ENCODE measurements at places on chromosomes 7 and 10.

GRCh38 chr7:99011706-99012404 is 132.1 kb downstream of the SMURF1 start:
- DNase-seq, result no peak

GRCh38 chr7:2051707-2052656 is 180.8 kb downstream of the MAD1L1 start:
- DNase-seq, result no peak

GRCh38 chr10:33279276-33279675 is 55.2 kb downstream of the NRP1 start:
- DNase-seq, result no peak

DNA sequence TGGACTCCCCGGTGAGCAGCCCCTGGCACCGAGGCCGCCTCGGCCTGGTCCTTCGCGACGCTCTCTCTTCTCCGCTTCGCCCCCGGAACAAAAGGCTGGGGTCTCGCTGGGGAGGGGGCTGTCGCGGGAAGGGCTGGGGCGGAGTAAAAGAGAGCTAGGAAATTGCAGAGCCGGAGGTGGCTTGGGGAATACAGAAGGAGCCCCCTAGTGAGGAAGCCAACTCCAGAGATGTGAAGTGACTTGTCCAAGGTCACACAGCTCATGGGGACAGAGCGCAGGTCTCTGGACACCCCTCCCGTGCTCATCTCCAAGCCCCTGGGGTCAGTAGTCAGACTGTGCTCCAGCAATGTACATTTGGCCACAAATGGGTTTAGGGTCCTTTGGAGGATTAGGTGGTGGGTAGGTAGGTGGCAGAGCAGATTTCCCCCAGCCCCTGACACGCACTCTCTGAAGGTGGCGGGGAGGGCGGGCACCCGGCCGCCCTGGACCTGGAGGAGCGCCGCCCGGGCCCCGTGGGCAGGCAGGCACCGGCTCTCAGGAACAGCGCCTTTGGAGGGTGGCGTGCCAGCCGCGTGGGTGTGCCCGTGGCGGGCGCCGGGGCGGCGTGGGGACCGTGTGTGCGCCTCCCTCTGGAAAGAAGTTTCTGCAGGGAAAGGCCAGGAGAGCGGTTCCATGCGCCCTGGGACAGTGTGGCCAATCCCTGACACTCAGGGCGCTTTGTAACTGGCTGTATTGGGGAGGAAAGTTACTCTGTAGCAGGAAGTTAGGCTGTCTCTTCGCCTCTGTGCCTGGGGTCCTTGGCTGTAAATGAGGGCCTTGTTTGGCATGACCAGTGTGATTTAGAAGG is 910 bp downstream of the WIPF3 start:
- no peak for DNase-seq

DNA sequence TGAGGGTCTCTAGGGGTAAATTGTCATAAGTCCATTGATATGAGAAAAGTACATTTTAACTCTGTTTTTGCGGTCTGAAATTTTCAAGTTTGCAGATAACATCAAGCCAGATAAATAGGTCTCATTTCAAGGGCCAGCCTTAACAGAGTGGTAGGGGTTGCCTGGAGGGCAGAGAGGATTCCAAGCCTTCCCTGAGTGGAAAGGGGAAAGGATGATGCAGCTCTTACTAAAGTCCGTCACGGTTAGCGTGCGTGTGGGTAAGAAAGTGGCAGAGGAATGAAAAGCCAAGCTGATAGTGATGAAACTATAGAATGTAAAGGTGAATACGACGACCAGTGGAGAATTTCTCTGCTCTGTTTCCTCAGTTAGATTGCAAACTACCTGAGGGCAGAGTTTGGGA is 71.6 kb downstream of the ADRA2A start:
- no peak for DNase-seq

- DNase-seq, result peak; percentile 70
Observed at GRCh38 chr10:124992462-124993344, 50.8 kb downstream of the ZRANB1 start.

DNA sequence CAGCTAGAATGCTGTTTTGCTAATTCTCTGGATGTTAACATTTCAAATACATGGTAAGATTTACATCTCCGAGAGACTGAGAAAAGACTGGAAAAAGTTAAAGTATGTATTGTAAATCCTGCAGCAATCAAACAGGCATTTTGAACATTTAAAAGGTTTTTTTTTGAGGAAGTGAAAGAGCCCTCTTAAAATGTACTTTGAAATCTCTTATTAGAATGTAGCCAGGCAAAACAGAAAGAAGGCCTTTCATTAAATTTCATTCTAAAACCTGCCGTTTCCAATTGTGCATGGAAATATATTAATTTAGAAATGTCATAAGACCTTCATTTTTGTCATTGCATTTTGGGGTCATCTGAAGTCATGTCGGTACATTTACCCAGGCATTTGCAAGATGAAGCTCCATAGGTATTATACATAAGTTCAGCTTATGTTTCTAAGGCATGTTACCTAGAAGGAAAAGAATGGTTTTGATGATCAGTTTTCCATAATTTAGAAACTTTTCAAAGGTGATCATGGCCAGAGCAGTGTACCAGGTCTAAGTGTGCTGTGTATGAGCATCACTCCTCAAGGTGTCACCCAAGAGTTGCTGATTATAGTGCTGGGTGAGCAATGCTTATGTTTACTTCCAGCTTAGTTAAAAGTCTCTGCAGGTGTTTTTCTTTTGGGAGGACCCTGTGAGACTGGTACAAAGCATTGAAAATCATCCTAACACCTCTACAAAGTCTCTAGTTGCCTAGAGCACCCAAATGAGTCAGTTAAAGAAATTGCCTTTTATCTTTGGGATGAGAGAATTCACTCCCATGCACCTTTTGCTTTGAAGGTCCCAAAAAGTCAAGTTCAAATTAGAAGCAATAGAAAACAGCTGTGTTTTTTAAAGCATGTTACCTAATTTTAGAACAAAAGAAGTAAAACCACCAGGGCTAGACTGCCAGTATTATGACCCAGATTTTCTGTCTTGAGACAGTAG is 7.1 kb downstream of the ZNF736 start:
- DNase-seq, result no peak

DNA sequence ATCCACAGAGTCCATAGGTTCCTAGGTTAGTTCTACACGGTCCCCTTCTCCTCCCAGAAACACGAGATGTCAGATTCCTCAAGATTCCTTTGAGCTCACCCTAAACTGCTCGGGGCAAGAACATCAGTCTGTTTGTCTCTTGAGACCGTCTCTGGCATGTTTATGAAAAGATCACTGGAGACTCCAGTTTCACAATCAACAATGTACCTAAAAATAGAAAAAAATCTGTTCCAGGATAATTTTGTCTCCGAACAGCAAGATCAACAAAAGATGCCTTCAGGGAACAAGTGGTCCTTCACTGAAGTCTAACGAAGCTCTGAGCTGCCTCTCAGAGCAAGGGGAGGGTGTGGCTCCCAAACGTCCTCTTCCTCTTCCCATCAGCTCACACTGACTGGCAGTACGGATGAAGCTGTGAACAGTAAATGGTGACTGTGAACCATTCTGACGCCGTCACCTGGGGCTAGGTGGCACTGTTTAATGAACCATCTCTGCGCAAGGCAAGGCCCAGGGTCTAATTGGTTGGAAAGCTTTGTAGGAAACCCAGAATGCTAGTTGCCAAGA is 156.2 kb upstream of the LYZL1 start:
- no peak for DNase-seq

GRCh38 chr7:152866125-152866524 is 106.6 kb downstream of the ACTR3B start:
- DNase-seq, result no peak

GRCh38 chr10:47256751-47257336 is 43.2 kb upstream of the GDF10 start:
- DNase-seq, result peak; percentile 2

- DNase-seq, result no peak
Observed at GRCh38 chr7:960269-960871, 5.9 kb upstream of the ADAP1 start.

GRCh38 chr10:110872984-110873923 is 1.5 kb downstream of the PDCD4 start:
- DNase-seq, result no peak

DNA sequence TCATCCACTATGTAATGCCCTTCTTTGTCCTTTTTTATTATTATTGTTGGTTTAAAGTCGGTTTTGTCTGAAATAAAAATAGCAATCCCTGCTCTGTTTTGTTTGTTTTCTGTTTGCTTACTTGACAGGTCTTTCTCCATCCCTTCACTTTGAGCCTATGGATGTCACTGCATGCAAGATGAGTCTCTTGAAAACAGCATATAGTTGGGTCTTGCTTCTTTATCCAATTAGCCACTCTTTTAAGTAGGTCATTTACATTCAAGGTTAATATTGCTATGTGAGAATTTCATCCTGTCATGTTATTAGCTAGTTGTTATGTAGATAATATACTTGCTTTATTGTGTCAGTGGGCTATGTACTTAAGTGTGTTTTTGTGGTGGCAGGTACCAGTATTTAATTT is 25.8 kb downstream of the COA1 start:
- DNase-seq, result no peak

DNA sequence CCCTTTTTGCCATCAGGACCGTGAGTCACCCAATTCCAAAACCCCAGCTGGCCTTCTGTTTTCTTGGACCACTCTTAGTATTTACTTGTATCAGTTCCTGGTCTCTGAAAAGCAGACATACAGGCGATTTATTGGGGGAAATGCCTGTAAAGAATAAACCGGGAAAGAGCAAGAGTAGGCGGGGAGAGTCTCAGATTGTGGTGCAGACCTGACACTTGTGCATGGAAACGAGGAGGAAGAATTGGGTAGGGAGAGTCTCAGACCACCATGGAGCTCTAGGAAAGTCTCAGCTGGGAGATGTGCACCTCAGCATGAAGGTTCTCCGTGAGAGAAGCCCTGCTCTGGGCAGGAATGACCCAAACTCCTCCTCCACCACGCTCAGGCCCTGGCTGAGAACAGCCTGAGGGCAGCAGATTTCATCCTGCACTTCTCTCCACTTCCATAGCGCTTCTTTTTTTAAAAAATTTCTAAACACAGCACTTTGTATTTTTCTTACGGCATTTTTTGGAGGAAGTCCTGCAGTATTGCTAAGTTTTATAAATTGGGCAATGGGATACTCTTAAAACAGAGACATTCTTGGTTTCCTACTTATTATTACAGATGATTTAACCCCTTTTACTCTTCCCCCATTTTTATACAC is 6.1 kb upstream of the TASOR2 start:
- DNase-seq, result no peak

DNA sequence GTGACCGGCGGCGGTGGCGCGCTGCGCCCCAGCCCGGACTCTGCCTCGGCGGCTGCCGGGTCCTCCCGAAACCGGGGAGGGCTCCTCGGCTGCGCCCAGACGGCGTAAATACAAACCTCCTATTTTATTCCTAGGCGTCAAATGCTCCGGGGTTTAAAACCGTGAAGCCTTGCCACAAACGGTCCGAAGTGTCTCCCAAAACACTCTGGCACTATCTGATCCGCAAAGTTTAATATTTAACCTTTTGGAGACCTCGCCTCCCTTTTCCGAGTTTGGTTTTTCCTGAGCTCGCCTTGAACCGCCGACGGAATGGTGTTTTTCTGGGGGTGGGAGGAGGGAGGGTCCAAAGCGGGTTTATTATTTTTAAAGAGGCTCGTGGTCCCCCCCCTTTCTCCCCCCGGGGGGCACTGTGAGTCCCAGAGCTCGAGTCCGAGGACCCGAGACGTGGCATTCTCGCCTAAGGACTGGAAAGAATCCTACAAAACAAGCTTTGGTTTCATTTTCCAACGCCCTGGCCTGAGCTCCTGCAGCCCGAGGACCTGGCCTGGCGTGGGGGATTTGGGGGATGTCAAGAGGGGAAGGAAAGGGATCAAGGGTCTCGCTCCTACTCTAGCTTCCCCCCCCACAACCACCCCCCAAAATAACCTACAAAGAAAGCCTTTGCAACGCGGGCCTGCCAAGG is 1.8 kb downstream of the TNRC18 start:
- no peak for DNase-seq

GRCh38 chr7:123425246-123425645 is 109.1 kb downstream of the IQUB start:
- DNase-seq, result no peak

GRCh38 chr10:82319562-82319961 is 444.6 kb downstream of the NRG3 start:
- no peak for DNase-seq

GRCh38 chr7:125010540-125010939 is 80.9 kb upstream of the POT1 start:
- no peak for DNase-seq

- no peak for DNase-seq
Observed at GRCh38 chr7:142445019-142445686, 187.3 kb upstream of the PRSS58 start.

DNA sequence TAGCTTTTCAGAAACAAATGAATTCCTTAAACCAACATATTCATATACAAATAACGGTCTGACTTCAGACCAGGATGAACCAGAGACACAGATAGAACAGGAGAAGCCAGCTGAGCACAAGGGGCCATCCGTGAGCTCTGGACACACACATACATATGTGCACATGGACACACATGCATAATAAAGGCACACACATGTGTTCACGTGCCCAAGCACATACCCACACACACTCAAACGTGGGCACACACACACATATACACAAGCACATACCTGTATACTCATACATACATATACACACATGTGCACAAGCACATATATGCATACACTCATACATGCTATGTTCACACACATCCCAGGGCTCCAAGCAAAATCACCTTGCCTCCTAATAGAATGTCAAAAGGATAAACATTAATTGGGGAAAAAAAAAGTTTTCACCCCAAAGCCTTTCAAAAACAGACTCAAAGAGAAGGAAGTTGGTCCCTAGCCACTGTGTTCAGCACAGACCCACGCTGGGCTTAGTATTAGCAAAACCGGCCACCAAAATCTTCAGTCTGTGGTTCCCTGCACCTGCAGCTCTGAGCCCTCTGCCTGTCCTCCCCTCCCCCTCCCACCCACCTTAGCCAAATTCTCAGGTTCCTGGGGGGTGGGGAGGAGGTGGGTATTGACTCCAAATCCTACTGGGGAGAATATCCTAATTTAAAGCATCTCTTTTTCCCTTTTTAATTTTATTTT is 100.4 kb upstream of the MACROH2A2 start:
- no peak for DNase-seq

DNA sequence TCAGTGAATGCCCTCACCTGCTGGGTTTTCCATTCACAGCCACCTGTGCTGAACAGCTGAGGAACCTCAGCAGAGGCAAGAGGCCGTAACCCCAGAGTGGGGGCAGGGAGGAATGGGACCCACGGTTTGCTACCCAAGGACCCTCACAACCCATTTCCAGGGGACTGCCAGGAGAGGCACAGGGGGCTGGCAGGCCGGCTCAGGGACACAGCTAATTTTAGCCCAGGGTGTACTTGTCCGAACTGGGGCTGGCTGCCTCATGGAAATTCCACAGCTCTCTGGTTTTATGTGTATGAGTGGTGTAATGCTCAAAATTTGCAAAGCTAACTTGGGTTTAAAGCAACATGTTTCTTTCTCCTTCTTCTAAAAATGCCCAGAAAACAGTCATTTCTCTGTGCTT is 42.2 kb downstream of the MINDY4 start:
- DNase-seq, result no peak

- no peak for DNase-seq
Observed at GRCh38 chr10:127886371-127887051, 6.2 kb downstream of the CLRN3 start.

GRCh38 chr7:44587843-44588711 is 6.0 kb upstream of the TMED4 start:
- no peak for DNase-seq
